ENCODE measurements at places on chromosomes 13 and 19.

DNA sequence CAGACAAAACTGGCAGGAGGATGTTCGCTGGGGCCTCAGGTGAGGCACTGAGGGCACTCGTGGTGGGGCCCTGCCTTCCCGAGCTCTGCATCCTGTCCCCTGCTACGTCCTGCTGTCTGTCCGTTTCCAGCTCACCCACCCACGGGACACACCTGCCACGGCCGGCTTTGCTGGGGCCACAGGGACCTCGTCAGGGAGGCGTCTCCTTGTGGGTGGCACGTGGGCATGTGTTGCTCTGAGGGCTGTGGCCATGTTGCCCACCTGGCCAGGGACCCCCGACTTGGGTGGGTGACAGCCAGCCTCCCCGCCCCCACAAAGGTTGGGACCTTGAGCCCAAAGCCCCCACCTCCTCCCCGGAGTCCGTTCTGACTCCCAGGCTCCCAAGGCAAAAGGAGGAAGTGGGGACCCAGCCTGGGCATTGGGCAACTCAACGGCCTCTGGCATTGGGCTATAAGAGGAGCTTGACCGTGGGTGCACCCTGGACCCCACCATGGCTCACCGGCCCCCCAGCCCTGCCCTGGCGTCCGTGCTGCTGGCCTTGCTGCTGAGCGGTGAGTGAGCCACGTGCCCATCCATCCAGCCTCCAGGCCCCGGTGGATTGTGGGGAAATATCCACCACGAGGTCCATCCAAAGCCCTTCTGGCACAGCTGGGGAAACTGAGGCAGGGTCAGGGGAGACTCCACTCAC is at the start of gene PRTN3:
Gene PRTN3, plus strand, starts transcription at position 481 of the 688 bp plus-strand sequence. Its CDS starts 10 bp downstream, at position 491.
- H3K4me1 ChIP-seq: no peaks in the 10 kb centered on the region
- H3K4me3 ChIP-seq: no peak within 1 kb of the TSS
- peaks cover 31% of the 10 kb centered on the region for H3K27me3 ChIP-seq
- H3K27ac ChIP-seq: no peak within 1 kb of the TSS

DNA sequence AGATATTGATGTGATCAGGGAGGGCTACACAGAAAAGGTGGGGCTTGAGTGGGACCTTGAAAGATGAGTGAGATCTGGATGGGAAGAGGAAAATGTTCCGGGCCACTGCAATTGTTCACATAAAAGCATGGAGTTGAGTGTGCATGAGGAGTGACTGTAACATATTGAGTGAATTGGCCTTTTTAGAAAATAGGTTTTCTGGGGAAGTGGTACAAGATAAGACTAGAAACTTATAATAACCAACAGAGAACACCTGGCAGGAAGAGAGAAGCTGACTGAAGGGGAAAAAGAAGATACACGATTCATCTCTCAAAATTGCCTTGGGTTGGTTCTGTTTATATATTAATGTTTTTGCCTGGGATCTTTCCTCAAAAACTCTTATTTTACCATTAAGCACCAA is 32.2 kb downstream of the SLC10A2 start:
- no peaks in the 10 kb centered on the region for H3K36me3 ChIP-seq
- no peak overlapping the region for H3K27ac ChIP-seq
- no peak for DNase-seq

DNA sequence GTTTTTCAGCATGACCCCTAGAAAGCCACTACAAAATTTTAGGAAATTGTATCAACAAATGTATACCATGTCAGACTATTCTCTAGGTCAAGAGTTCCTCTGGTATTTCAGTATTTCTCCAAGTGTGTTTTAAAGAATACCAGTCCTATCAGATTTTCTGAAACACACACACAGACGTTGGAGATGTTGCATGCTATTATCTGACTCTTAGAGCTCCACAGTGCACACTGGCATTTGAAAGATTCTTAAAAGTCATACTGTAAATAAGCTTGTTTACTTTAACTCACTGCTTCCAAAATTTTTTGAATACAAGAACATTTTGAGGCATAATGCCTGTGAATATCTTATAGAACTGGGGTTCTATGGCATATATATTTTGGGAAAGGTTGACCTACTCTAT is 33.8 kb upstream of the VWA8 start:
- no peaks in the 10 kb centered on the region for H3K4me1 ChIP-seq
- no peak overlapping the region for H3K27ac ChIP-seq

DNA sequence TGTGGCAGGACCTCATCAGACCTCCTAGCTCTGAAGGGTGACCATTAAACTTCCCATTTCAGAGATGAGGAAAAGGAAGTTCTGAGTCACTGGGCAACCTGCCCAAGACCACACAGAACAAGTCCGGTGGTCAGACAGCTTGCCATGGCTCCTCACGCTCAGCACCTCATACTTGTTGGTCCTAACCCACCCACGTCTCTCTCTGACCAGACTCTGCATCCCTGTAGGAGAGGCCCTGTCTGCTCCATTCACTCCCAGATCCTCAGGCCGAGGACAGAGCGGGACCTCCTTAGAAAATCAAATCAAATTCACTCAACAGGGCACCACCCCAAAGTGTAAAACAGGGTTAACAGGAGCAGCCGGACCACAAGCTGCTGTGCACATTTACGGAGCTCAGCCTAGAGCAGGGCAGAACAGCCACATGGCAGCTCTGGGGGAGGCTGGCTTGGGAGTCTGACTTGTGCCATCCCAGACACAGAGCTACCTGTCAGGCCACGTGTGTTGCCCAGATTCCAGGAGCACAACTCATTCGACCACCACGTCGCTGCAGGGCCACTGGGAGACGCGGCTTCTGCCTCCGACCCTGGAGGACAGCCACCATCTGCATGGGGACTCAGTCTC is 1.7 kb downstream of the MIER2 start:
- H3K27ac ChIP-seq: no peak overlapping the region
- peaks cover 29% of the 10 kb centered on the region for H3K36me3 ChIP-seq
- no peaks in the 10 kb centered on the region for H3K27me3 ChIP-seq
- peak overlapping the region; percentile 99 for H3K4me3 ChIP-seq
- no peaks in the 10 kb centered on the region for H3K4me1 ChIP-seq

DNA sequence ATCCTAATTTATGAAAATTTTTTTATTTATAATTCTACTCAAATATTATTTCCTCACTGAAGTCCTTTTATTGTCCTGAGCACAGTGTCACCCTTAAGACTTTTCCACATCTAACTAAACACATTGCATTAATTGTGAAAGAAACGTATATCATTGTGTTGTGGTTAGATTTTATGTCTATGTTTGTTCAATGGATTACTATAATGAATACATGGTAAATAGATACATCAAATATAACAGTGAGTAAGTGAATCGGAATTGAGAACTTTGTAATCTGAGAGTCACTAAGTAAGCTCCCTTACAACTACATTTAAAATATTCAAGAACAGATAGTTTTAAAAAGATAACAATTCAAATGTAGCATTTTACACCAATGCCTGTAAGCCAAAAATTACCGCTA is 417.6 kb upstream of the PCDH20 start:
- no peaks in the 10 kb centered on the region for H3K4me1 ChIP-seq
- no peak for DNase-seq
- no peaks in the 10 kb centered on the region for H3K27me3 ChIP-seq
- no peak overlapping the region for H3K27ac ChIP-seq
- H3K4me3 ChIP-seq: no peak overlapping the region
- no peaks in the 10 kb centered on the region for H3K36me3 ChIP-seq

DNA sequence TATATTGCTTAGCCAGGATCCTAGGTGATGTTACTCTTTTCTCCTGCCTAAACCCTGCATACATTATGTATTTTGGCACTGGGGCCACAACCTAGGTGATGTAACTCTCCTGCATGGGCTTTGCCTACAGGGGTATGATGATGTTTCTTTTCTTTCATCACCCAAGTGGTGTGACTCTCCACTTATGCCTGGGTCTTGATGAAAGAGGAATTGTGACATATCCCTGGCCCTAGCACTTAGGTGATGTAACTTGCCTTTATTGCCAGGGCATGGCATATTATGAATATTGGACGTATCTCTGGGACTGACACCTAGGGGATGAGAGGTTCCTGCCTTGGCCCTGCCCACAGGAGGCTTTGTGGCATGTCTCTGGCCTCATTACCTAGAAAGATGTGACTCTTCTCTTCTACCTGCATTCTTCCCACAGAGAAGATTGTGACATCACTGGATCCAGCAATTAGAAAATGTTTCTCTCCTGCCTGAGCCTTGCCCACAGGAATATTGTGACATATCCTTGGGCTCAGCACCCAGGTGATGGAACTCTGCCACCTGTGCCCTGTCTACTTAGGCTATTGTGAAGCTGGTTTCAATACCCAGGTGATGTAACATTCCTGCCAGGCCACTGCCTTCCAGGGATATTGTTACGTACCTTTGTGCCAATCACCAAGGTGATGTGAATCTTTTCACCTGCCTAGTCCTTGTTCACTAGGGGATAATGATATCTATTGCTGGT is 27.3 kb upstream of the ZNF254 start:
- H3K27ac ChIP-seq: no peak overlapping the region
- H3K4me3 ChIP-seq: no peak overlapping the region
- H3K36me3 ChIP-seq: peaks cover 79% of the 10 kb centered on the region
- no peak for DNase-seq

DNA sequence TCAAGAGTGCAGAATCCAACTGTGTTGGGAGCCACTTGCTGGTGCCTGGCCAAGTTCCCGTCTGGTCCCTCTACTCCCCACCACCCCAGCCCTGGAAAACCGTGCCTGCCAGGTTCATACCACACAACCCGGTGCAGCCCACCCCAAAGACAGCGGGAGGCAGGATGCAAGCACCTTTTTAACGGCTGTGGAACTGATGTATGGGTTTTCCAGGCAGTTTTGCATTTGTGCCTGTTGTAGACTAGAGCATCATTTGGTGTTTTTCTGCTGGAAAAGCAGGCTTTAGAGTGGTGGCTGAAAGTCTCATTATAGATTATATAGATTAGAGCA is 13.5 kb downstream of the TFDP1 start:
- H3K27me3 ChIP-seq: no peaks in the 10 kb centered on the region
- peaks cover 56% of the 10 kb centered on the region for H3K36me3 ChIP-seq
- no peak overlapping the region for H3K27ac ChIP-seq
- H3K4me1 ChIP-seq: no peaks in the 10 kb centered on the region

GRCh38 chr19:29478578-29479565 is 46.9 kb upstream of the VSTM2B start:
- H3K4me1 ChIP-seq: no peaks in the 10 kb centered on the region
- peak; percentile 94 for DNase-seq
- no peaks in the 10 kb centered on the region for H3K27me3 ChIP-seq
- H3K36me3 ChIP-seq: no peaks in the 10 kb centered on the region
- H3K27ac ChIP-seq: no peak overlapping the region
- no peak overlapping the region for H3K4me3 ChIP-seq

- peak; percentile 97 for DNase-seq
- peak overlapping the region; percentile 87 for H3K27ac ChIP-seq
- peak overlapping the region; percentile 87 for H3K4me3 ChIP-seq
- no peaks in the 10 kb centered on the region for H3K4me1 ChIP-seq
These were observed 41.8 kb upstream of the ZNF429 start for GRCh38 chr19:21463449-21464105.

- H3K4me3 ChIP-seq: peak overlapping the region; percentile 73
- H3K4me1 ChIP-seq: no peaks in the 10 kb centered on the region
- no peaks in the 10 kb centered on the region for H3K36me3 ChIP-seq
- H3K27ac ChIP-seq: no peak overlapping the region
- peaks cover 28% of the 10 kb centered on the region for H3K27me3 ChIP-seq
- DNase-seq: peak; percentile 86
These were observed 919 bp downstream of the DACT3 start for GRCh38 chr19:46660008-46660517.

GRCh38 chr19:40143612-40144011 is 47.6 kb upstream of the MAP3K10 start:
- H3K4me1 ChIP-seq: no peaks in the 10 kb centered on the region
- no peak overlapping the region for H3K27ac ChIP-seq
- no peak overlapping the region for H3K4me3 ChIP-seq
- DNase-seq: no peak
- H3K36me3 ChIP-seq: no peaks in the 10 kb centered on the region

DNA sequence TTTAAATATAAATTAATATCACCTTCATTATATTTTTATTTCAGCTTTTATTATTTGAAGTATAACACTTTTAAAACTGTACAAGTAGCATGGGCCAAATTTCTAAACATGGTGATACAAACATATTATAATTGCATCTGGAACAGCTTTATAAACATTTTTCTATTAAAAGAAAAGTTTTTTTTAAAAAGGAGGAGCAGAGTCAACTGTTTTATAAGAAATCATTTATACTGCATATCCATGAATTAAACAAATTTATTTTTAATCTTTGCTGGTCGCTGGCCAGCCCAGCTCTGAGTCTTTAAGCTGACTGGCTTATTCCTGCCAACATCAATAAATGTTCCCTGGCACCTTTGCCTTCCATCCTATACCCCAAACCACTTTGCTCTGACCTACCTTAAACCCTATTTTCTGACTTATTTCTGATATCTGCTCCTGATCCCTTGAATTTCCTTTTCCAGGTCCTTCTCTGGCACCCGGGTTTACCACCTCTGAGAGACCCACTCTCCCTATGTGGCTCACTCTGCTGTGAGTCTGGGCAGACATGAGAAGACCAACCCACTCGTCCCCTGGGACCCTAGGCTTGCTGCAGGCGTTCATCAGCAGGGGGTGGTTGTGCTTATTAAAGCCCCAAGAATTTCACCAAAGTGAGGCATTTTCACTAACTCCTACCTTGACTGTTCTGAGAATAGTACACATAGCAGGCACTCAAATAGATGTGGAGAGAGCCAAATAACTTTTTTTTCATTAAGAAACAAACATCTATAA is 220.3 kb downstream of the KLF12 start:
- no peaks in the 10 kb centered on the region for H3K27me3 ChIP-seq
- no peak for DNase-seq
- no peaks in the 10 kb centered on the region for H3K4me1 ChIP-seq
- H3K4me3 ChIP-seq: no peak overlapping the region

DNA sequence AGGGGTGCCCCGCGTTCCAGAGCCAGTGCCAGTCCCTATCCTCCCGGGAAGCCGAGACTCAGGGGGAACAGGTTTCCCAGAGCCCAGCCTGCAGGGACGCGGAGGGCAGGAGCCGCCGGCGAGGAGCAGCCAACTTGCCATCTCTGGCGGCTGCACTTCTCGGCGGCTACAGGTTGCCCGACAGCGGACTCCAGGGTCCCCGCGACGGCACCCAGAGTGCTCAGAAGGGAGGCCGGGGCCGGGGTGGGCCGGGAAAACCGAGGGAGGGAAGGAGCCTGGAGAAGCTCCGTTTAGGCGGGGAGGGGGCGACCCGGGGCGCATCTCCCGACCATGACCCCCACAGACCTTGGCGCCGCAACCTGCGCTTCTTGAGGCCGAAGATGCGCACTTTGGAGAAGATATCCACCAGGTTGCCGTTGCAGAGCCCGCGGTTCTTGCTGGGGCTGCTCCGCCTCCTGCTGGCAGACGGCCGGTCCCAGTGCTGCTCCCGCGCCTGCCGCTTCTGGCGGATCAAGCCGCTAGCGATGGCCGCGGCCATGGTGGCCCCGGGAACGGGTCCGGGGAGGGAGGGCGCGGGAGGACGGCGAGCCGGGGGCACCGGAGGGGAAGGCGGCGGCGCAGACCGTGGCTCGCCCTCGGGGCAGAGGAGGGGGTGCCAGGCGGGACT is 463.8 kb downstream of the ITGBL1 start:
- peaks cover 86% of the 10 kb centered on the region for H3K27me3 ChIP-seq
- DNase-seq: peak; percentile 91
- H3K4me3 ChIP-seq: peak overlapping the region; percentile 68
- no peak overlapping the region for H3K27ac ChIP-seq

GRCh38 chr13:65597839-65598818 is 1632.0 kb downstream of the PCDH9 start:
- peaks cover 7% of the 10 kb centered on the region for H3K4me1 ChIP-seq
- DNase-seq: peak; percentile 53
- H3K4me3 ChIP-seq: no peak overlapping the region
- H3K27me3 ChIP-seq: peaks cover 38% of the 10 kb centered on the region

Measured in endodermal cell (in vitro differentiated cells).